ENCODE measurements at places on chromosomes 12 and 14.

DNA sequence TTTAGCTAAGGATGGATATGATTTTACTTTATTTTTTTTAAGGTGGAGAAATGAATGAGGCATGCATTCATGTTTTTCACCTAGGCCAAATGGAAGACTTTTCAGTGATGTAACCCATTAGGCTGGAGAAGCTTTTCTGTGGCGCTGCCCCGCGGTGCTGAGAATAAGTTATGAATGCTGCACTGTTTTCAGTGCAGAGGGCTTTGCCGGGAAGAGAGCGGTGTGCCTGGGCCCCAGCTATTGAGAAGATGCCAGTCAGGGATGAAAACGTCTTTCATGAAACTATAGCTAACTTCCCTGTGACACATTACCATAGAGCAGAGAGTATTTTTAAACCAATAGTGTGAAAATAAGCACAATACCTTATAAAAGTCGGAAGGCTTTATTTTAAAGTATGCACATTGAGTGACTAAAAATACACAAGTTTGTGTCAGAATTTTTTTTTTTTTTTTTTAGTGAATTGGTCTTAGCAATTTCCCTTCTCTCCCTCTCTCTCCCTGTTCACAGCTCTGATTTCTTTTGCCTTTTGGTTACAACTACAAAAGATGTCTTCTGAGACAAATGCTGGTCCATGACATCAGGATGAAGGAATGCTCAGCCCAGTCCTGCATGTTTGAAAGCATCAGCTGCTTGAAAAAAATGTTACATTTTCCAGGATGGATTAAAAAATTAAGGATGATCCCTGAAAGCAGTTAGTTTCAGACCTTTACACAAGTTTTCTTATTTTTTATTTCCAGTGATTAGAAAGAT lies 48.3 kb downstream of the NPAS3 start:
- DNase-seq = peak; percentile 14

DNA sequence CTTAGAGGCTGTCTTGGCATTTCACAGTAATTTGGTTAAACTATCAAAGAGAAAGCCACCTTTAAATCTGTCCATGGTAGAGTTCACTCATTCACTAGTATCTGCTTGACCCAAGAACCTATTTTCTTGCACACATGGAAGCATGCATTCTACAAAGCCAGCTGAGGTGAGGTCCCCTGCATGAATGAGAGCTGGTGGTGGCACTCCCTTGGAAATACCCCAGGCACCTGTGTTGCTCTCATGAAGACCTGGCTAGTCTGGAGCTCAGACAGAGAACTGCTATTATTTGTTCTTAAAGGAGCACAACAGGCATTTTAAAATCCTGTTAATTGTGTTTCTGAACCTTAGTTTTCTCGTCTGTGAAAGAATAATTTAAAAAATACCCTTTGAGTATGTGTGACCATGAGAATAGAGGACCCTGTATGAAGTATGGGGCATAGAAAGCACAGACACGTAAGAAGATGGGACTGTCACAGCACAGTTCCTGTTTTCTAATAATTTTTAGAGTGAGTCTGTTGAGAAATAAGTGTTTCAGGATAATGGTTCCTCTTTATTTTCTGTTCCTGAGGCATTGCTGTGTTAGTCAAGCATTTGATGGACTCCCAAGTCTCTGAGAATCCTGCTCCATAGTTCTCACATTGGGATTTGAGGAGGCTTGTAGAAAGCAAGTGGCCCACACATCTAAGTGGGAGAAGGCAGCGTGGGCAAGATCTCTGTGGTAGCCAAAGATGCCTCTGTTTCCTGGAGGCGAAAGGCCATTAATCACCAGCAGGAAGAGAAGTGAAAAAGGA lies 10.9 kb downstream of the RGS6 start:
- DNase-seq = no peak

- peak; percentile 68 for DNase-seq
Observed at GRCh38 chr14:72678356-72678755, 215.5 kb downstream of the DPF3 start.

DNA sequence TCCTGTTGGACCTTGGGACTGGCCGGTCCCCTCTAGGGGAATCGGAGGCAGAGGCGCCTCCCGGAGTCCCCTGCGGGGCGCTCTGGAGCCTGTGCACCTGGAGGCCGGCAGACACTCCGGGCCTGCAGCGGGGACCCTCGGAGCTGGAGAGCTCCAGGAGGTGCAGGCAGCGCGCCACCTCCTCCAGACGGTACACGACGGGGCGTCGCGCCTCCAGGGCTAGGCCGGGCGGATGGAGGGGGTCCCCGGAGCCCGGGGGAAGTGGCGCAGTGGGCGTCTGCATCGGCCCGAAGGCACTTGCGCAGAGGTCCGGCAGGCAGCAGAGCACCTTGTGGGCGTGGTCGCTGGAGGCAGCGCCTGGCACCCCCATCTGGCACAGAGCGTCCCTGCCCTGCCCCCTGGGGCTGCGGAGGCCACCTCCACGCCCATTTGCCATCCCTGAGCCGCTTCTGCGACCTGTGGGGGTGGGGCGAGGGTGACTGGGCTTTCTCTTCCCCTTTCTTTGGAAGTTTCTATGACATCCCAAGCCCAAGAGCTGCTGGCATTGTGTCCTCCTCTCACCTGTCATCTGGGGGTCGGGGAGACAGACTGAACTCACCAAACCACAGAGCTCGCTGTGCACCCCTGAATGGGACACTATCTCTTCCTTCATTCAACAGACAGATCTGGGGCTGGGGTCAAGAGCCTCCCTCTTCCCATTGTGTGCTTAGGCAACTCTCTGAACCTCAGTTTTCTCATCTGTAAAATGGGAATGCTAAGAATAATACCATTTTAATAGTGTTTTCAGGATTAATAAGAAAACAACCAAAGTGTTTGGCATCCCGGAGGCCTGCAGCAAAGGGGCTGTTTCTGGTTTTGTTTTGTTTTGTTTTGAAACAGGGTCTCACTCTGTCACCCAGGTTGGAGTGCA lies 37.5 kb upstream of the CORO1C start:
- no peak for DNase-seq

DNA sequence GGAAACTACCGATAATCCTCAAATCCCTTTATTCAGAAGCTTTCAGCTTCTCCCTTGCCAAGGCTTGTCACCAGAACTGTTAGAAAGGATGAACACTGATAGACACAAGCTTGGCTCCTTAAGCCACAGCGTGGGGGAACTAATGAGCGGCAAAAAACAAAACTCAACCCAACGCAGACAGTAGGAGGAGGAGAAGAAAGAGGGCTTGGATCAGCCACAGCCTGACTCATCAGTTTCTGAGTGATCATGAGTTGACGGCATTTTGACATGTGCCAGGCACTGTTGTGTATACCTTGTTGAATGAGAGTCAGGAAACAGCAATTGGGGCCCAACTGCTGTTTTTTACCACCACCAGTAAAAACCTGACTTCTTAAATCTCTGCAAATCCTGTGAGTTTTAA lies 23.7 kb downstream of the PLXNC1 start:
- no peak for DNase-seq

- DNase-seq = peak; percentile 69
Observed at GRCh38 chr14:96264853-96265252, 8.8 kb downstream of the BDKRB1 start.

GRCh38 chr14:55239320-55239719 lies 31.9 kb upstream of the FBXO34 start:
- DNase-seq = no peak

DNA sequence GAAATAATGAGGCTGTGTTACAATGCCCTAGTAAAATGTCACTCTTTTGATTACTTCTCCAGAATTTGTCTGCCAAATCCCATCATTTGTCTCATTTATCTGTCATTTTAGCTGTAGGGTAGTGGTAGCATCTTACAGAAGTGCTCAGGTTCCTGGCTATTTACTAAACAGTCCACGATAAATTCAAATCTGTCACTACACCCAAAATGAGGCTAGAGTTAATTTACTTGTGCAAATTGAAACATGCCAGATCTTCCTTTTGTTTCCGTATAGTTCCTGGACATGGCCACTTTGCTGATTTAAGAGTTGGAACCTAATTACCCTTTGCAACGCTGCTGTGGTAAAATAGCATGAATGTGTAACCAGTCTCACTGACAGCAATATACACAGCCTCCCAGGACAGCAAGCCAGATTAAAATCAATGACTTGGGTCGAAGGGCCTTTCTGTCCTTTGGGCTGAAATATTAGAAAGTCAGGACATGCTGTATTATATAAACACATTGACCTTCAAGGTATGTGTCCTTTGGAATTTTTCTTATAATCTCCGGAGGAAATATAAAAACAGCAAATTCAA lies 485.4 kb downstream of the MDGA2 start:
- DNase-seq = no peak

GRCh38 chr12:19836456-19836855 lies 397.2 kb downstream of the AEBP2 start:
- DNase-seq = no peak
